ENCODE measurements at places on chromosomes 1 and 21.
A peak's percentile ranks its signal among the peaks of the same experiment; 100 is the strongest.

DNA sequence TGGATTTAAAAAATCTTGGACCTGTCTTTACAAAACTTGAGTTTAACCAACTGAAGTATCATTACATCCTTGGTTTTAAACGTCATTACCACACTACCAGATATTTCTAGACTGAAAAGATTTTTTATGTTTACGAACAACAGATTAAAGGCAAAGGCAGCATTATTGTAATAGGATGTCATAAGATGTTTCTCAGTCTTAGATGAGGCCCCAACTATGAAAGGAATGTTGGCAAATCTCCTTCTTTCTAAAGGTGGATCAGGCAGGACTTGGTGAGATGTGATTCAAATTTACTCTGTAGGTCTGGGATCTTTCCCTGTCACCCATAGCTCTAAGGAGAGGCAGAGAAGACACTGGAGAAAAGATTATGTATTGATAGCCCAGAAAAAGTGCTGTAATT, 417.9 kb downstream of the PTBP2 start:
- H3K27ac ChIP-seq = no peak overlapping the region
- no peaks in the 10 kb centered on the region for H3K27me3 ChIP-seq
- no peak overlapping the region for H3K4me3 ChIP-seq
- DNase-seq = no peak
- peaks cover 2% of the 10 kb centered on the region for H3K4me1 ChIP-seq

DNA sequence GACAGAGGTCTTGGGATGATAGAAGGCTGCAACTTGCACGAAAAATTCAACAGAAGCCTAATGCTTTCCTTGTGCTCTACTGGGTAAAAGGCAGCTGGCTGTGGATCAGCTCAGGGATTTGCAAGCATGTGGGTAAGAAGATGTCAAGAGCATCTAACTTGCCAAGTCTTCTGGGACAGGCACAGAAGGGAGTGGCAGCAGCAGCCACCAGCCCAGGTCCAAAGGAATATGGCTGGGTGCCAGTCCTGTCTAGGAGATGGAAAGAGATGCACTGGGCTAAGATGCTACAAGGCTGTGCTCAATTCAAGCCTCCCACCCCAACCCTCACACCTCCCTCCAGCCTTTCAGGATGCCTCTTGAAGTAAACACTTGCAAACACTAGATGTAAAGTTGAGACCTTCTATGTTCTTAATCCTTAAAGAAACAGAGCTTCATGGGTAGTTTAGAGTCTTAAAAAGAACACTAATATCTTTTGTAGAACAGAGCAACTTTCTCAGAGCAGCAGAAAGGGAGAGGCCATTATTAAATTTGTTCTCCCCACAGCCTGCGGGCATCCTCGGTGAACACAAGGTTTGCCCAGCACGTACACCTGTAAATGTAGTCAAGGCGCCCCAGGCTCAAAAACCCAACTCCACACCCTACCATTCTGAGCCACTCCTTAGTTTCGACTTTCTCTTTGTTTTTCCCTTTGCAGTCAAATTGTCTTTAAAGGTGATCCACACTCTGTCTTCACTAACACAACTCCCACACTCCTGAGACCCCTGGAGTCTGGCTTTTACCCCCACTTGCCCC, 64.6 kb upstream of the BCAR3 start:
- peaks cover 26% of the 10 kb centered on the region for H3K4me1 ChIP-seq
- DNase-seq = no peak
- no peaks in the 10 kb centered on the region for H3K27me3 ChIP-seq
- H3K27ac ChIP-seq = no peak overlapping the region

DNA sequence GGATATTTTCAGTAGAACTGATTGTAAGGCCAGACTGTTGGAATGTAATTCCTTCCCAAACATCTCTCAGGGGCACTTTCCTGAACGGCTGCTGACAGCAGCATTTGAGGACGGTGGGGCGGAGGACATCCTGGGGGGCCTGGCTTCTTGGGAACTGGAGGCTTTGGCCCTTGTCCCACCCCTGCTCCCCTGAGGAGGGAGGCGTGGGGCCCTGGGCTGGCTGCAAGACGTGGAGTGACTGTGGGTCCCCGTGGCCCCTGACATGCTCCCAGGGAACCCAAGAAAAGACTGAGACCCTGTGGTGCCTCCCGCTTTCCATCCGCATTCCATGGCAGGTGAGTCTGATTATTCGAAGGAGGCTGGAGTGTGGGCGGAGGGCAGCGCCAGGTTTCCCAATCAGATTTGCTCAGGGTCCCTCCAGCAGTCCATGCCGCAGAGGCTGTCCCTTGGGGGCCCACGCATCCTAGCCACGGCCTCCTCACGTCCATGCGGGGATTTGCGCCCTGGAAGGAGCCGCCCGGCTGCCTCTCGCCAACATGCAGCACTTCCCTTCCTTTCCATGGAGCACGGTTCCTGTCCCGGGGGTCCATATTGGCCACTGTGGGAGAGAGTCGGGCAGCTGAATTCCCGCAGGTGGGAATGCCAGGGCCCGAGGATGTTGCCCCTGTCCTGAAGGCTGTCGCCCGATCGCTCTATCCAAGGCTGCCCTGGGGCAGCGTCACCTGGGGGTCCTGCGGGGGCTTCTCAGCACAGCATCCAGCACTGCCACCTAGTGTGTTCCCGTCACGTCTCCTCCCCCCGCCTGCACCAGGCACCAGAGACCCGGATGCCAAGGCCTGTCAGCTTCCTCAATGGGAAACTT, 69.0 kb downstream of the FAAP20 start:
- no peak overlapping the region for H3K4me3 ChIP-seq
- DNase-seq = no peak
- no peaks in the 10 kb centered on the region for H3K36me3 ChIP-seq
- no peak overlapping the region for H3K27ac ChIP-seq

- no peak for DNase-seq
- H3K27ac ChIP-seq = no peak overlapping the region
- no peak overlapping the region for H3K4me3 ChIP-seq
- no peaks in the 10 kb centered on the region for H3K36me3 ChIP-seq
- no peaks in the 10 kb centered on the region for H3K27me3 ChIP-seq
Measured at GRCh38 chr1:202205523-202206190, 12.1 kb downstream of the LGR6 start.

- no peaks in the 10 kb centered on the region for H3K27me3 ChIP-seq
- no peaks in the 10 kb centered on the region for H3K4me1 ChIP-seq
- H3K36me3 ChIP-seq = no peaks in the 10 kb centered on the region
- DNase-seq = no peak
Measured at GRCh38 chr1:226617109-226617508, 68.5 kb downstream of the STUM start.

DNA sequence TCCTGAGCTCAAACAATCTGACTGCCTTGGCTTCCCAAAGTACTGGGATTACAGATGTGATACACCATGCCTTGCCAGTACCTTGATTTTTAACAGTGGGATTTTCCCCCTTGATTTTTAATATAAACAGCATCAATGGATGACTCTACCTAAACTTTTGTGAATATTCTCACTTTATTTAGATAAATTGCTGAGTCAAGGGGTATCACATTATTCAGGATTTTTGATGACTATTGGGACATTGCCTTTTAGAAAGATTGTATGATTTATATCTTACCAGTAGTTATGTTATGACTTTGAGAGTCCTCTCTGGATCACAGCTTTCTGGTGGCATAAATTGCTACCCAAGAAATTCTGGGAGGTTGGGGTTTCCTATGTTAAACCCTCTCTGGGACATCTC, 112.5 kb upstream of the SPAG17 start:
- no peaks in the 10 kb centered on the region for H3K36me3 ChIP-seq
- H3K4me1 ChIP-seq = no peaks in the 10 kb centered on the region
- no peak overlapping the region for H3K27ac ChIP-seq
- no peaks in the 10 kb centered on the region for H3K27me3 ChIP-seq
- no peak for DNase-seq

DNA sequence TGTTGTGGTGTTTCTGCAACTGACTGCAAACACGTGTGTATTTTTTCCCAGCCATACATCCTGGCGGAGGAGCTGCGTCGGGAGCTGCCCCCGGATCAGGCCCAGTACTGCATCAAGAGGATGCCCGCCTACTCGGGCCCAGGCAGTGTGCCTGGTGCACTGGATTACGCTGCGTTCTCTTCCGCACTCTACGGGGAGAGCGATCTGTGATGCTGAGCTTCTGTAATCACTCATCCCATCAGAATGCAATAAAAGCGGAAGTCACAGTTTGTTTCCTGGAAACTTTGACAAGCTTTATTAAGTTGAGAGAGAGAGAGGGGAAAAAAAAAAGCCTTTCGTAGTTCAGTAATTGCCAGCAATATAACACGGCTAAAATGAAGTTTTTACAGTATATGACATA, 32.7 kb upstream of the MTR start:
- no peaks in the 10 kb centered on the region for H3K27me3 ChIP-seq
- H3K36me3 ChIP-seq = no peaks in the 10 kb centered on the region
- no peaks in the 10 kb centered on the region for H3K4me1 ChIP-seq

- no peaks in the 10 kb centered on the region for H3K36me3 ChIP-seq
- H3K27ac ChIP-seq = no peak overlapping the region
- H3K27me3 ChIP-seq = no peaks in the 10 kb centered on the region
- no peak for DNase-seq
Measured at GRCh38 chr1:62082456-62083363, 111.9 kb upstream of the L1TD1 start.

DNA sequence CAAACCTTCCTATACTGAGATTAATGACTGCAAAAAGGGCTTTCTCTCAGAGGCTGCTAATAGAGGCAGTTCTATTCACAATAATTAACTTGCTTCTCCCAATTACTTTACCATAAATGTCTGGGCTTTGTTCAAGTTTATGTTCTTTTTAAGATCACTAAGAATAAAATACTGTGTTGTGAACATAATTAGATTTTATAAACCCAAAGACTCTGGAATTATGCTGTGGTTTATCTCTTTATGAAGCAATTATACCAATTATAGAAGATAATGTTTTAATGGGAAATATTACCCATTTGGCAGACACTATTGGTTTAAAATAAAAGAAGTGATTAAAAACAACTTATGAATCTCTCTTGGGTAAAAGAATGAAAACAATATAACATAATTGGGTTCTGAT, 43.5 kb upstream of the IL12RB2 start:
- H3K27me3 ChIP-seq = no peaks in the 10 kb centered on the region
- H3K4me1 ChIP-seq = no peaks in the 10 kb centered on the region
- no peak overlapping the region for H3K4me3 ChIP-seq
- DNase-seq = no peak
- no peaks in the 10 kb centered on the region for H3K36me3 ChIP-seq

- no peaks in the 10 kb centered on the region for H3K4me1 ChIP-seq
- no peaks in the 10 kb centered on the region for H3K27me3 ChIP-seq
- DNase-seq = no peak
- H3K4me3 ChIP-seq = no peak overlapping the region
- H3K27ac ChIP-seq = no peak overlapping the region
Measured at GRCh38 chr1:228264090-228264829, 56.4 kb downstream of the OBSCN start.

- H3K4me3 ChIP-seq = no peak overlapping the region
- no peaks in the 10 kb centered on the region for H3K36me3 ChIP-seq
- no peak overlapping the region for H3K27ac ChIP-seq
- H3K4me1 ChIP-seq = peaks cover 13% of the 10 kb centered on the region
- DNase-seq = no peak
Measured at GRCh38 chr1:109822749-109823542, 59.2 kb upstream of the EPS8L3 start.

GRCh38 chr21:46304955-46305354, 18.7 kb downstream of the C21orf58 start:
- no peak overlapping the region for H3K27ac ChIP-seq
- H3K4me3 ChIP-seq = no peak overlapping the region
- no peak for DNase-seq
- H3K27me3 ChIP-seq = no peaks in the 10 kb centered on the region
- no peaks in the 10 kb centered on the region for H3K4me1 ChIP-seq

DNA sequence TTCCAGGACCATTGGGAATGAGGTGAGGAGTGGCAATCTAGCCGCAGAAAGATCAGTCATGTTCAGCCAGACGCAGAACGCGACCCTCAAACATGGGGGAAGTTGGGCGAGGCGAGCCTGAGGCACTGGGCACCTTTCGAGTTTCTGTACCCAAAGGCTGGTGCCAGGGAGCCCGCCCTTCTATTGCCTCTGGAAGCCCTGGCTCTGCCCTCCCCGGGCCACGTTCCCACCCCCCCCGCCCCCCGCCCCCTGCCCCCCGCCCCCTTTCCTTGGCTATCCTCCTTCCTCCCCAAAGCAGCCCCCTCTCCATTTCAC, 2.2 kb upstream of the ZBTB7B start:
- peaks cover 24% of the 10 kb centered on the region for H3K4me1 ChIP-seq
- H3K27me3 ChIP-seq = no peaks in the 10 kb centered on the region
- DNase-seq = no peak
- peak overlapping the region; percentile 79 for H3K27ac ChIP-seq

DNA sequence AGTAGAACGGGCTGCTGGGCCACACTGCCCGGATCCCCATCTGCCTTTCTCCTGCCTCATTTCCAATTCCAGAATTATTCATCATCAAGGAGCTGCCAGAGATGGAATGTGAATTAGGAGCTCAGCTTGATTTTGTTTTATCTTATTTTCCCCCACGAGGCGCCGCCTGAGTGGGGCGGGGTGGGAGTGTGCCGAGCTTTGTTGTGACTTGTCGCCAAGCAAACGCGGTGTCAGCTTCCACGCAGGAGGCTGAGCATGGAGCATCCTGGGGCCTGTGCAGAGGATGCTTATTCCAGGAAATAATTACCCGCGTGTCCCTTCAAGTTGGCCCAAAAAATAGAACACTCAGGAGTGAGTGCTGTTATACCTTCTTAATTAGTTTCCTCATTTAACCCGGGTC, 91.2 kb downstream of the HMGB4 start:
- H3K36me3 ChIP-seq = no peaks in the 10 kb centered on the region
- no peaks in the 10 kb centered on the region for H3K4me1 ChIP-seq
- H3K27ac ChIP-seq = no peak overlapping the region
- H3K4me3 ChIP-seq = no peak overlapping the region
- H3K27me3 ChIP-seq = no peaks in the 10 kb centered on the region

GRCh38 chr1:218366322-218367052, 21.4 kb downstream of the TGFB2 start:
- no peaks in the 10 kb centered on the region for H3K36me3 ChIP-seq
- no peak overlapping the region for H3K27ac ChIP-seq
- H3K27me3 ChIP-seq = no peaks in the 10 kb centered on the region
- no peaks in the 10 kb centered on the region for H3K4me1 ChIP-seq

DNA sequence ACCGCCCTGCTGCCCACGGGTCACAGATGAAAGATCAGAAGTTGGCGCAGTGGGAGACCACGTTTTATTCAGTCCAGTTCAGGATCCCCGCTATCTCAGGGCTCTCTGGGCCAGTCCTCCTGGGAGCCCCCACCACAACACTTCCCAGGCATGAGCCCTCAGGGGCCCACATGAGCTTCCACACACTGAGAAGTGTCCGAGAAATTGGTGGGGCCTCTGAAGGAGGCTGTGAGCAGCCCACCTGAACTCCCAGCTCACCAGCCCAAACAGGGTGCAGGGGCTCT, 12.1 kb downstream of the TRIM46 start:
- H3K36me3 ChIP-seq = no peaks in the 10 kb centered on the region
- H3K4me3 ChIP-seq = no peak overlapping the region
- H3K4me1 ChIP-seq = peaks cover 21% of the 10 kb centered on the region
- peak overlapping the region; percentile 72 for H3K27ac ChIP-seq
- H3K27me3 ChIP-seq = no peaks in the 10 kb centered on the region

- DNase-seq = no peak
- no peaks in the 10 kb centered on the region for H3K36me3 ChIP-seq
- no peaks in the 10 kb centered on the region for H3K27me3 ChIP-seq
- H3K4me3 ChIP-seq = peak within 1 kb of the TSS; percentile 83
Measured at GRCh38 chr1:61741711-61742619, at the start of gene PATJ. PATJ (plus strand) TSS chr1:61742480; CDS start chr1:61762893, 20,413 bp downstream.

All from GM12878 (cell line).